ENCODE measurements at places on chromosomes 7 and 10. TPM values are rescaled to one million over a fixed set of nuclear protein-coding genes. Genes with fewer than 3 reads are reported as not detected.

DNA sequence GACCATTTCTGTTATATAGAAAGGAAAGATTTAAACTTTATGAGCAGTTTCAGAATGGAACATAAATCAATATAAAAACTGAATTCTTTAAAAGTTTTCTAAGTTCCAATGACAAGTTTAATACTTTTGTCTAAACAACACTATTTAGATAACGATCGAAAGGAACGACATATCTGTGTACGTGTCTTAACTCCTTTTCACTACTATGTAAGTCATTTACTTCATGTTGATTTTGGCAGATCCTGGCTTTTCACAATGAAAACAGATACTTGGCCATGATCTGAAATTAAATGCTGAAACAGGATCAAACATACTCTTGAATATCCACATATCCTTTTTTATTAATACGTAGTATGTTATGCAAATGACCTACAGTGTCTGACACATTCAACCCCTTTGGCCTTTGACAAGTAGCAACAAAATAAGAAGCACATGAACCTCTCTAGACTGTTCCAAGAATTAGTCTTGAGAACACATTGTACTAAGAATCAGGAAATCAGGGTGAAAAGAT, 41.9 kb downstream of the RNLS start:
- peak; percentile 69 for DNase-seq

DNA sequence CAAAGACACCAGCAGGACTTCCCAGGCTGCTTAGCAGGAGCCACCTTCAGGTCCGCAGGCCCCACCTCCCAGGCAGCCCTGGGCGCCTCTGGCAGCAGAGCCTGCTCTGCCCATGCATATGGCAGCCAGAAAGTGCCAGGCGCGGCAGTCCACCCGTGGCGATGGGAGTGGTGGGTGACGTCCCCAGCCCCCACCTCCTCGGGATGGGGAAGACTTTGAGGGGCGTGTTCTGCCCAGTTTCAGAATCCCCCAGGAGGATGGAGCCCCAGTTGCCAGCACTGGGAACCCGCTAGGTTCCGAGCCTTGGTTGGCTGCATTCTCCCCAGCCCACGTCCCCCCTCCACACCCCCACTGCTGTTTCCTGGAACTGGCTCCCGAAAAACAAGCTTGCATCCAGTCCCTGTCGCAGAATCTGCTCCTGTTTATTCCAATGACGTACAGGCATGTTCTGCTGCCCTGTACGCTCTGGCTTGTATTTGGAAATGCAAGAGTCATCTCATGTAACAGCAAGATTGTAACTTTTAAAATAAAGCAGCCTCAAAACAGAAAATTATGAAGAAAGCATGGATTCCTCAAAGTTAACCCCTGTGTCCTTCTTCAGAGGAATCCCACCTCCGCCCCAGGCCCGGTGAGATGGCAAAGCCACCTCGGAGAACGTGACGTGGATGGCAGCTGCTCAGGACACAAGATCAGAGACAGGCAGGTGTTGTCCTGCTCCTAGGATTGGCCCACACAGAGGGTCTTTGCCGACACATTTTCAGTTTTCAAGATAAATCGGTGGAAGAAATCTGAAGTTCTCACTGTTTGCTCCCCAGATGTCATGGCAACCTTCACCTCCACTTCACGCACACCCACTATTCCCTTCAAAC, 87.8 kb upstream of the PPP2R2D start:
- no peak for DNase-seq

- DNase-seq, result no peak
Observed at GRCh38 chr10:123463181-123463580, 203.0 kb upstream of the GPR26 start.

GRCh38 chr7:155003092-155003375, at the start of gene PAXIP1:
TSS of gene PAXIP1 (minus strand) at chr7:155003124. CDS start at chr7:155002929, 195 bp downstream.
- DNase-seq, result peak; percentile 55

- DNase-seq, result no peak
Observed at GRCh38 chr10:33010132-33011037, 52.4 kb upstream of the ITGB1 start.

DNA sequence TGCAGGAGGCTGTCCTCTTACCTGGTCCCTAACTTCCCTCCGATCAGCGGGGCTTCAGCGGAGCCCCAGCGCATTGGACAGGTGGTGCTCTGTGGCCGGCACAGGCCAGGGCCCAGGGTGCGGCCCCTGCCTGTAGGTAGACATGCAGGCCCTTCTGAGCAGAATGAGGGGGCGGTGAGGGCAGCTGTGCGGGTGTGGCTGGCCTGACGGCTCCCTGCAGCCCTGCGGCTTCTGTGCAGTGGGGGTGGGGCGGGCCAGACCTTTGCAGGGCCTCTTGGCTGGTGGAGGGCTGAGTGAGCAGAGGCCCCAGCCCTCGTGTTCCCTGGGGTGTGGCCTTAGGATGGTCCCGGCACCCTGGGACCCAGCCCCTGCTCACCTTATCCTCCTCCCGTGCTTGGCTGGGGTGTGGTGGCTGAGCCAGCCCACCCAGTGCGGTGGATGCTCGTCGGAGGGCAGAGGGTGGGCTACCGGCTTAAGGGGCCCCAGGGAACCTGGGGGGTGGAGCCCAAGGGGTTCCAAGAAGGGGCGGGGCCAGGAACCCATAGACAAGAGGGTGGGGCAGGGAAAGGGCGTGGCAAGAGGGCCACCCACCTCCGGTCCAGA, 175.2 kb upstream of the TNRC18 start:
- DNase-seq, result no peak

WEE2 gene
- 0.13 TPM for total RNA-seq

HSPA12A gene
- total RNA-seq, result 0.77 TPM

- no peak for DNase-seq
Observed at GRCh38 chr7:151406886-151407583, 2.8 kb downstream of the WDR86 start.

GRCh38 chr10:14838582-14839304, 637 bp downstream of the HSPA14 start:
- no peak for DNase-seq

HTRA1 gene
- 60.7 TPM for total RNA-seq

DNA sequence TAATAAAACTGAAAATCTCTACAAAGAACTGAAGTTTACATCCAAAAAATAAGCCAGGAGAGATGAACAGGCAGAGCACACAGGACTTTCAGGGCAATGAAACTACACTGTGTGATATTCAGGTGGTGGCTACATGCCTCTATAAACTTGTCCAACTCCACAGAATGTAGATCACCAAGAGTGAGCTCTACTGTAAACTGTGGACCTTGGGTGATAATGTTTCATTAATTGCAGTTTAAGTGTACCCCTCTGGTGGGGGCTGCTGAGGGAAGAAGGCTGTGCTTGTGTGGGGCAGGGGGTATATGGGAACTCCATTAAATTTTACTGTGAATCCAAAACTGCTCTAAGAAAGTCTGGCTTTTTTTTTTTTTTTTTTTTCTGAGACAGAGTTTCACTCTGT, 22.7 kb downstream of the YWHAG start:
- no peak for DNase-seq

- no peak for DNase-seq
Observed at GRCh38 chr10:114862456-114862855, 40.9 kb downstream of the FHIP2A start.

RBM28 gene
- total RNA-seq, result 7.0 TPM

- no peak for DNase-seq
Observed at GRCh38 chr10:107206833-107207232, 42.3 kb upstream of the SORCS1 start.
